ENCODE measurements at places on chromosomes 7 and 10.

DNA sequence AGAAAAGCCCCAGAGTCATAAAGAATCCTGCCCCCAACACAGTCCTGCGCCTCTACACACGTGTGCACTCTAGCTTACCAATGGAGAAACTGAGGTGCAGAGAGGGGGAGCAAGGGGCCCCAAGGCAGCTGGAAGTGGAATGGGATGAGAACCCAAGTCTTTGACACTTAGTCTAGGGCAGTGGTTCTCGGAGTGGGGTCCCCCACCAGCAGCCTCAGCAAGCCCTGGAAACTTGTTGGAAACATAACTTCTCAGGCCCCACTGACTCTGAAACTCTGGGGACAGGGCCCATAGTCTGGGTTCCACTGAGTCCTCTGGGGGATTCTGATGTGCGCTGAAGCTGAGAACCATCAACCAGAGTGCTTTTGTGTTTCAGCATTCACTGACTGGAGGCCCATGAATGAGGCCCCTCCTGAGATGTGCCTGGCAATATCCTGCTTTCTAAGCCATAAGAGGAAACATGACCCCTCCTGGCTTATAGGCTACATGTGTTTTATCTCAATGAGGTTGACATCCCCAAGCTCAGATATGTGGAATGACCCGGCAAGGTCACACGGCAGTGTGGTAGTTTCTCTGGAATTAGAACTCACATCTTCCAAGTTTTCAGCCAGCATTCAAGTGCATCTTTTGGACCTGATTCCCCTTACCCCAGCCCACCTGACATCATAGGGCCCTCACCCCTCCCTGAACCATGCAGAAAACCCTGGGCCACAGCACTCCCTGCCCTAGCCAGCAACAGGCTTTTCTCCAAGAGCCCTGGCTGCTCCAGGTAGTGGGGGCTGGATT lies 147.3 kb upstream of the PCBD1 start:
- no peak for DNase-seq

DNA sequence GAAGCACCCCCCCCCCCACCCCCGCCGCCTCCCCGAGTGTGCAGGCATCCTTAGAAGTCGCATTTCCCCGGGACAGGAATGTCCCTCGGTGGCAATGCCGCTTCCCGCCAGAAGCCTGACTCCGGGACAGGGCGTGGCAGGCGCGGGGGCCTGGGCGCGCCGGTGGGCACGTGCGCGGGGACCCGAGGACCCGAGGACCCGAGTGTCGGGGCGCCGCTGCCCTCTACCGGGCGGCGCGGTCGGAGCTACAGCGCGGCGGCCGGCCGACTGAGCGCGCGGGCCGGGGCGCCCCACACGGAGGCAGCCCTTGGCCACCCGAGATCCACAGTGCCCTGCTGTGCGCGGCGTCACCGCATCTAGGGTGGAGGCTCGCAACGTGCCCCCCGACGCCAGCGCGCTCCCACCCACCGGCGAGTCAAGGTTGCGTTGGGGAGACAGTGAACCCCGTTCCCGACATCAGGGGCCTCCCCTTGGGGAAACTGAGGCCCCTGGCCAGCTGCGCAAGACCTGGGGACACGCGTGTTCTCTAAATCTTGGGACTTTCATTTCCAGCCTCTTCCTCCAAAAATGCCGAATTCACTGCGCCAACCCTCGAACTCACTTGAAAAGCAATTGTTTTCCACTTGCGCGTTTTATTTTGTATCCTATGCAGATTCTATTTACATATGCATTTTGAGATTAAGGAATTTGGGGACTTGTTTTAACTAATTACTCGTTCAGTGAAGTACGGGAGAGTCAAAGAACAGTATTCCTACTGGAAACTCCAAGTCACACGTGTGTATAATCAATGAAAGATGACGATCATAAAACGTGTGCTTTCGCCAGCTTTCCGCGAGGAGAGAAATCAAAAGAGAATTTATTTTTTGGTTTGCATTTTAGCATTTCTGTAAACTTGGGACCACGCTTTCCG lies 3.1 kb upstream of the CUX1 start:
- peak; percentile 69 for DNase-seq

DNA sequence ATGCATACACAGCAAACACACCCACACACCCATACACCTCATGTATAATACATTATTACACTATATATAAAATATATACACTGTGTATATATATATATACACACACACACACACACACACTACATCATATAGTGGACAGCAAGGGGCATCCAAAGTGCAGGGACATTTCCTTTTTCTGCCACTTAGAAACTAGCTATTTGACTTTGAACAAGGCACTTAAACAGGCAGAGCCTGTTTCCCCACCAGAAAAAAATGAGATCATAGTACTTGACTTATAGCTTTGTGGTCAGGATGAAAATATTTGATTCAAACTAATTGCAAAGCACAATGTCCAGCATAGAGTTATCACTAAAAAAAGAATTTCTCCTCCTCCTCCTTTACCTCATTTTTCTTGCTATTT lies 254.3 kb upstream of the NPVF start:
- no peak for DNase-seq

DNA sequence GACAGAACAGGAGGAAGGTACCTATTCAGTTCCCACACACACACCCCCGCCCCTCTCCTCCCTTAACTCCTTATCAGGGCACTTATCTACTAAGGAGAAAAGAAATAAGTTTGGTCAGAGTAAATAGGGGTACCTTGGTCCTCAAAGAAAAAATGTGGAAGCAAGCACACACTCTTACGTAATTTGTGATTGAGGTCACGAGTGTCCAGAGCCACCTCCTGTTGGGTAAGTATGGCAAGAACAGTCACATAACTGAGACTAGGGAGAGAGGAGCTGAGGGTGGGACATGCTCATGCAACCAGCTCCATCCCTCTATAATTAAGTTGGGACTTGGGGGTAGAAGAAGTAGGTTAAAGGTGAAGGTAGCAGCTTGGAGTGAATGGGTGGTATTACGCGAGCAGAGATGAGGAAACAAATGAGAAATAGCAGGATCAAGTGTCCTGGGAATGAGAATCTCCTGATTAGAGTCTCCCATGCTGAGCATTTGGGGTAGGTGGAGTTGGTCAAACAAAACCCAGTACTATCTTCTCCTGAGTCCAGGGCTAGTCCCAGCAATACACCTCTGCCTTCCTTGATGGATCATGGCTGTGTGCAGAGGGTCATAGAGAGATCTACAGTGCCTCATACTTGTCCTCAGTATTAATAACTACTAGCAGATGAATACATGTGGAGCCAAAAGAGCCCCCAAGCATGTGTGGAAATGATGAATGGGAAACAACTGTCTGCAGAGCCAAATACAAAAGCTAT lies 77.1 kb downstream of the GSAP start:
- DNase-seq, result peak; percentile 17

DNA sequence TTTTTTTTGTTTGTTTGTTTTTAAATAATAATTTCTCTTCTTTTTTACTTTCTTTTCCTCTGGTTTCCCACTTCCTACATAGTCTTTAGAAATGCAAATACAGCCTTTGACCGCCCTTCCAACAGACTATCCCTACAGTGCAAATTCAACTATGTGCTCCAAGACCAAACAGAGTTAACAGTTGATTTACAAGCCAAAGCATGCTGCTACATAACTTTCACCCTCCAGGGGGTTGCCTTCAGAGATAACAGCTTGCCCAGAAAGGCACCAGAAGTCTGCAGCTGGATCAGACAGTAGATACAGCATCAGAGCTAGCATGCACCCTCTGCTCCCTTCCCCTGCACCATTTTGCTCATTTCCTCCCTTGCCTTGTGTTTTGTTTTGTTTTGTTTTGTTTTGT lies 539.0 kb downstream of the ZWINT start:
- DNase-seq, result no peak

GRCh38 chr10:109467551-109467950 lies 455.8 kb downstream of the XPNPEP1 start:
- no peak for DNase-seq

All from M059J (cell line).